Activated CD4-positive, alpha-beta T cell treated with anti-CD3 and anti-CD28 coated beads, Interleukin-2, amount 50 U/mL, for 24 hours (primary cell): ENCODE measurements at places on chromosomes 7 and 10.

DNA sequence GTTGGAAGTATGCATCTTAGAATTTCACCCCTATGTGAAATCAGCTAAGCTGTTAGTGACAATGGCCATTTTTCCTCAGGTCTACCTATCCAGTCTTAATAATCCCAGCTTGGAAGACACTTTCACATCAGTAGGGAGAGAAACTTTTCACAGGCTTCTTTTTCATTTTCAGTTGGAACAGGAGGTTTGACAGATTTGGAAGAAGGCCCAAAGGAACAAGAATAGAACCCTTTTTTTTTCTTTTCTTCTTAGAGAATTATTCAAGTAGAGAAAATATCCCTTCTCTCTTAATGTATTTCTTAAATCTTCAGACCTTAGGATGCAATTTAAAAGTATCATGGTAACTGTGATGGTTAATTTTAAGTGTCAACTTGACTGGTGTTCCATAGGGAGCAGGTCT lies 410.5 kb upstream of the C7orf33 start:
- no peak for DNase-seq

DNA sequence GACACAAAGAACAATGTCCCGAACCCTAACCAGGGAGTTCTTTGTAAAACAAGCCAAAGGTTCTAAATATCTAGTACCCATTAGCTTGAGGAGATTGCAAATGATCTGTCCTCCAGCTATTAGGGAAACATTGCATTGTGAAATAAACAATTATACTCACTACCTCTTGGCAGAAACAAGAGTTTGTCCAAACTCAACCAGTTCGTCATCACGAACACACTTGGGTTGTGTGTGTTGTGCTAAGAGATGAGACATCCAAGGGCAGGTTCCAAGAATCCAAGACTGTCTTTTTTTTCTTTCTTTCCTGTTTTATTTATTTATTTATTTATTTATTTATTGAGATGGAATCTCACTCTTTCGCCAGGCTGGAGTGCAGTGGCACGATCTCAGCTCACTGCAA lies 793.1 kb upstream of the AUTS2 start:
- no peak for DNase-seq

DNA sequence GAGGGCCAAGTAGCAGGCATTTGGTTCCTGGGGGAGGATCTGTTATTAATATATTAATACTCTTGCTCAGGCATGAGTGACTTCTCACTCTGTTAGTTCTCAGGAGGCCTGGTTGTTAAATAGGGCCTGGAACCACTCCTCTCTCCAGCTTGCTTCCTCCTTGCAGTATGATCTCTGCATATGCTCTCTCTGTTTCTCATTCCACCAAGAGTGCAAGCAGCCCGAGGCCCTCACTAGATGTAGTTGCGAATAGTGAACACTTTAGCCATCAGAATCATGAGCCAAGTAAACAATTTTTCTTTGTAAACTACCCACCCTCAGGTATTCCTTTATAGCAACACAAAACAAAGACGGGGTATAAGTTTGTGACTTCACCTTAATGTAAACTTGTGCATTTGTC lies 784.3 kb downstream of the DNAJB9 start:
- DNase-seq: no peak

- no peak for DNase-seq
Measured at GRCh38 chr7:140031364-140031763, 31.4 kb downstream of the PARP12 start.

DNA sequence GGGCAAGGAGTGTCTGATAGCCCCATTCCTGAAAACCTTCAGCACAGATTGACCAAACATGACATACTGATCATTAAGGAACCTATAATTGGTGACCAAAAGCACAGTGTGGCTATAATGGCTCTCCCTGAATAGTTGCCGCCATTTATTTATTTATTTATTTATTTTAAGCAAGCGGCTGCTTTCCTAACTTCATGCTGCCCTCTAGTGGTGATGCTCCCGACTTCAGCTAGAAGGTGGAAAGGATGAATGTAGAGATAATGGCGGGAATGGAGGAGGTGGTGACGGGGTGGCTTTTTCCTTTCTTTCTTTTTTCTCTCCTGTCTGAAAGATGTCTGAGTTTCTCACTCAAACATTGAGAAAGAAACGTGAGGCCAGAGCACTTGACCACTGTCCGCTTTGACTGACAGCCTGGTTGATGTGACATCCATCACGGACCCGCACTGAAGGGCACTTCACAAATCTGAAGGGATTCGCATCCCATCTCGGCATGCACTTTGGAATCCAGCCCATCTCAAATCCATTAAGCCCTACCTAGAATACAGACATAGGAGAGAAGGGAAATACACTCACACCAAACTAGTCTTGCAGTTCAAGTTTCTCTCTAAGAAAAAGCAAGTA lies 1090.1 kb downstream of the KCNMA1 start:
- DNase-seq: peak; percentile 25

DNA sequence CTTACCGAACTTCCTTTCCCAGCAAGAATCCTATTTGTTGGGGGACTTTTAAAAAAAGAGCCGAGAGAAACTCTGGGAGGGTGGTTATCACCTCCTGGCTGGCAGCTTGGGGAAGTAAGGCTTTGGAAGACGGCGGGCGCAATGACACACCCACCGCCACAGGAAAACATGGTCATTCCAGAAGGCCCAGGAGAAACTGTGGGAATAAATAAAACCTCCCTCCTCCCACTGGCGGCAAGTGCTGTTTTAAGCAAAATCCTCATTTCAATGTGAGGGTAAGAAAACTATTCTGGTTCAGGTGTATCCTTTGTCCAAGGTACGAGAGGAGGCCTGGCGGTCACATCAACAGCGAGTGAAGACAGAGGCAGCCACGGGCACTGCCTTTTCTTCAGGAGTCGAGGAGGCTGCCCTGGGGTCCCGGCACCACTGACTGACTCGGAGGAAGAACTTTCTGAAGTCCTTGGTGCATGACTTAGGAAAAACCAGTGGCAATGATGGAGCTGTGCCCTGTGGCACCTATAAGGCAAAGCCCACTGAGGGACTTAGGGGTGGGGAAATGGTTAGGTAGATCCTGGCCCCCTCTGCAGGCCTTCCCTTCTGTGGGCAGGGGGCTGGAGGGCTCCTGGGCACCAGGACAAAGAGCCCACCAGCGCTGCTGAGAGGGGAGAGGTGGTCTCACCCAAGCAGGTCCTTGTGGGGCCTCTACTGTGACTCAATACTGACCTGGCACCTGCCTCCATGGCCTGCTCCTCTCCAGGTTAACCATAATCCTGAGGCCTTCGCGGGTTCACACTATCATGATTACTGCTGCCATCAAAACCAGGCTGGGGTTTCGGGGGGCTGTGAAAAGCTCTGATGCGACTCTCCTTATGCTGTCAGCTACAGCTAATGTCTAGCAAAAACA lies 21.4 kb downstream of the DNAJB12 start:
- no peak for DNase-seq

DNA sequence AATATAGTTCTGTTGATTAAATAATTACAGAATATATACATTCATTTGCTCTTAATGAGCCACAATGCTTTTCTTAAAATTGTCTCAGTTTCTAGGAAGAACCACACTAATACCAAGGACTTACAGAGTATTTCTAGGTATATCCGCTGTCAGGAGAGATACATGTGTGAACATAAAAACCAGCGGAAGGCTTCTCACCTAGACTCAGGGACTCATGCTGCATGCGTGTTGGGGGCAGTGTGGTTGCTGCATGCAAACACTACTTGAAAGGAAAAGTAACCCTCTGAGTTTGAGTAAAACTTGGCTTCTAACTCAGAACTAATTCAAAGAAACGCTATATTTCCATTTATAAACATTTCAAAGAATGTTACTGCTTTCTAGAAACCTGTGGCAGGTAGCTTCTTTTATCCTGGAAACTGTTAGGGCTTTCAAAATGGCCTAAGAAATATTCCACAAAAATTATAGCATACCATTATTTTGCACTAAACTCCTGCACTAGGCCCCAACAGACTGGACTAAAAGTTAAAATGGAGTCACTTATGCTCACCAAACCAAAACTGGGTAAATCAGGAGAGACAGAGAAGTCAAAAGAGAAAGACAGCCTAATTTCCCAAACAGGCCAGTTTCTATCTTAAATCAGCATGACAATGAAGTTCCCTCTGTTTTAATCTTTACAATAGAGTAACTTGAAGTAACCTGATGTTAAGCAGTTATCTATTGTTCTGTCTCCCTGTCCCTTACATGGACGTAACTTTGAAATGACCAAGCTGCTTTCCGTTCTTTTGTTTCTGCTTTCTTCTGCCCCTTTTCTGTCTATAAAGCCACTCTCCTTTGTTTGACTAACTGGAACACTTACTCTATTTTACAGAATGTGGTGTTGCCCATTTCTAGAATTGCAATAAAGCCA lies 95.2 kb upstream of the FAM133B start:
- peak; percentile 18 for DNase-seq

DNA sequence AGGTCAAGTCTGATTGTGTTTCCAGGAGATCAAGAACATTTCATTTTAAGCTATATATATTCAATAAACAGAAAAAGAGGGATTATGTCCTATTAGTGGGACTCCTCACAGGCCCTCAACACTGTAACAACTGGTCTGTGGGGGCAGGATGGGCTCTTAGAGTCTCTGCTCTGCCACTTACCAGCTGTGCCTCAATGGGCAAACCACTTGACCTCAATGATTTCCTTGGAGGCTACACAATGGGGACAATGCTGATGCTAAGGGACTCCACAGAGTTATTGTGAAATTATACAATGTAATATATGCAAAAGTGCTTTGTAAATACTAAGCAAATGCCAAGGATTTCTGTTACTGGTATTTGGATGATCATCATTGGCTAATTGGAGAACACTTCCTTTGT lies 33.2 kb upstream of the MXI1 start:
- no peak for DNase-seq

GRCh38 chr10:43225004-43225786 lies 41.7 kb downstream of the RASGEF1A start:
- no peak for DNase-seq

GRCh38 chr7:66182920-66183319 lies 22.2 kb upstream of the TPST1 start:
- no peak for DNase-seq

DNA sequence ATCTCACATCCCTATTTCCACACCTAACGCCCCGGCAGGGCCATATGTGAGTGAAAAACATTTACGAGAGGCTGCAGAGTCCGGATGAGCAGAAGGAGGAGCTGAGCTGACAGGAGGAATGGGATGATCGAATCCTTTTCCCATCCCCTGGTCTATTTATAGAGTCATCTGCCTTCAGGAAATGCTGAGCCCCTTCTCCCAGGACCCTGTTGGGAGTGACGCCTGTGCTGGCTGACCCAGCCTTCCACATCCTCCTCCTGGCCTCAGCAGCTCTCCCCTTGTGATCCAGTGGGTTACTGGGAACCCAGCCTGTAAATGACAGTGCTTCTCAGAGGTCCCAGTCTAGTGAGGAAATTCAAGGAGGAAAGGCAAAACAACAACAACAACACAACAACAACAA lies 16.6 kb downstream of the DENND2A start:
- no peak for DNase-seq

DNA sequence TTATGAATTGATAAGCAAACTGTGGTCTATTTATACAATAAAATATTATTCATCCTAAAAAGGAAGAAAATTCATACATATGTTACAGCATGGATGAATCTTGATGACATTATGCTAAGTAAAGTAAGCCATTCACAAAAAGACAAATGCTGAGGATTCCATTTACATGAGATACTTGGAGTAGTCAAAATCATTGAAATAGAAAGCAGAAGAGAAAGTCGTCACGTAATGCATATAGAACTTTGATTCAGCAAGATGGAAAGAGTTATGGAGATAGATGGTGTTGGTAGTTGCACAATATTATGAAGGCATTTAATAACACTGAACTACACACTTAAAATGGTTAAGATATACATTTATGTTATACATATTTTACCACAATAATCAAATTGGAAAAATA lies 309.7 kb upstream of the KLF6 start:
- no peak for DNase-seq

- DNase-seq: no peak
Measured at GRCh38 chr10:13412894-13413293, 64.8 kb upstream of the SEPHS1 start.

- no peak for DNase-seq
Measured at GRCh38 chr7:85833066-85833465, 646.2 kb upstream of the SEMA3D start.
